ENCODE measurements at places on chromosomes 3 and 15.
A peak's percentile ranks its signal among the peaks of the same experiment; 100 is the strongest.

GRCh38 chr3:183435661-183436060 lies 7.2 kb upstream of the MCF2L2 start:
- DNase-seq = peak; percentile 86

DNA sequence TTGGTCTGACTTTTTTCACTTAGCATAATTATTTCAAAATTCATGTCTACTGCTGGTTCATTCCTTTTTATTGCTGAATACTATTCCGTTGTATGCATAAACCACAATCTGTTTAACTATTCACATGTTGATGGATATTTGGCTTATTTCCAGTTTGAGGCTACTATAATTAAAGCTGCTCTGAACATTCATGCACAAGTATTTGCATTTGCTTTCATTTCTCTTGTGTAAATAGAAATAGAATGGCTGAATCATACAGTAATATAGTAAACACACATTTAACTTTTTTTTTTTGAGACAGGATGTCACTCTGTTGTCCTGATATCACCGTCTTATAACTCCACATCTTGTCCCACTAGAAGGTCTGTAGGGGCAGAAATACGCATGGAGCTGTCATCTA lies 57.3 kb downstream of the NMNAT3 start:
- DNase-seq = no peak

DNA sequence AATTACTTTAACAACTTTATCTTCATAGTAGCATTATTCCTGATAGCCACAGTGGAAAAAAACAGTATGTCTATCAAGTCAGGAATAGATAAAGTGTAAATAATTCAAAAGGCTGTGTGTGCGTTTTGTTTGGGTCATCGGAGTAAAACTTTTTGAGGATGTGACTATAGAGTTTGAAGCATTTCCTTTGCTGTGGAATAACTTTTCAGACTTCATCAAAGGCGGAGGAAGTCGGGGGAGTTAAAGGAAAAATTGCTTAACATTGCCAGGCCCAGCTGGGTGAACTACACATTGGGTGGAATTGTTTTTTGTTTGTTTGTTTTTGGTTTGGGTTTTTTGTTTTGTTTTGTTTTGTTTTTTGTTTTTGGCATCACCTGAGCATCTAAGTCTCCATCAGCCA lies 70.4 kb upstream of the CRTC3 start:
- DNase-seq = no peak

DNA sequence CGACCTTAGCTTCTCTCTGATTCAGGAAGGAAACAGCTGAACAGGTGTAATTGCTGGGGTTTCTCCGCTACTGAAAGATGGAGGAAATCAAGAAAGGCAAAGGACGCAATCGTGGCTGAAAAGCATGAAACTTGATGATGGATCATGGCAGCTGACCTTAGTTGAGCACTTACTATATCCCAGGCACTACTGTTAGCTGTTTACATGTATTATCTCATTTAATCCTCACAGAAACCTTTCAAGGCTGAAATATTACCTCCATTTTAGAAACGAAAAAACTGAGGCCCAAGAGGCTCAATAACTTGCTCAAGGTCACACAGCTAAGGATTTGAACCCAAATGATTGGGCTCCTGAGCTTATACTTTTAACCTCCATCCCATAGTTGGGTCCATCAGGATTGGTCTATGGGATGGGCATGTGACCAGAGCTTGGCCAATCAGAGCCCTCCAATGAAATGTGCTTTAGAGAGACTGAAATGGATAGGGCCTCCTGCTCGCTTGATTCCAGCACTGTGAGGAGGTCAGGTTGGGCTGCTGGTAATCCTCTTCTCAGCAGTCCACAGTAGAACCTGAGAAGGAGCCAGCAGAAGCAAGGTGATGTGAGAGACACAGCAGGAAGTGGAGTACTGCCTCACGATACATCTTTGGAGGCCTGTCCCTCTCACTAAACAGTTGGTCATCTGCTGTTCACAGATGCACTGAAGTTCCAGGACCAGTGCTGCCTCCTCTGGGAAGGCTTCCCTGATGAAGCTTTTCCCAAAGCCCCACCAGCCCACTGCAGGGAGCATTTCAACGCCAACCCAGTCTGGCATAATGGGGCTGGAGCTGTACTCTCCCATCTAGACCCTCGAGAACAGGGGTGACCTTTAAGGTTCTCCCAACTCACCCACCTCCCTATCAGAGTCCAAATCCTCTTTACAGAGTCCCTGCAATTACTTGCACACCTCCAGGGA lies 10.4 kb downstream of the CLN6 start:
- no peak for DNase-seq

DNA sequence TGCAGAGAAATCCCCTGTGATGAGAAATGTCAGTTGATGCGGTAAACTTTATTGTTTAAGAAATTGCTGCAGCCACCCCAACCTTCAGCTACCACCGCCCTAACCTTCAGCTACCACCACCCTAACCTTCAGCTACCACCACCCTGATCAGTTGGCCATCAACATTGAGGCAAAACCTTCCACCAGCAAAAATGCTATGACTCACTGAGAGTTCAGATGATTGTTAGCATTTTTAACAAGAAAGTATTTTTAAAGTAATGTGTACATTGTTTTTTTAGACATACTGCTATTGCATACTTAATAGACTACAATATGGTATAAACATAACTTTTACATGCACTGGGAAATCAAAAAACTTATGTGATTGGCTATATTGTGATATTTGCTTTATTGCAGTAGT lies 30.0 kb downstream of the U2SURP start:
- no peak for DNase-seq

- DNase-seq = no peak
These were observed 3.6 kb downstream of the DUOX2 start for GRCh38 chr15:45110256-45110820.

Data from activated CD4-positive, alpha-beta T cell treated with anti-CD3 and anti-CD28 coated beads, Interleukin-2, Interleukin-6, amounts not matched to agents 100 ng/mL and 50 ng/mL, durations not matched to agents 16 hours and 8 hours (primary cell).